CD4-positive, alpha-beta T cell treated with Interleukin-15 for 4 hours (primary cell): ENCODE measurements at places on chromosomes 11 and 22.

DNA sequence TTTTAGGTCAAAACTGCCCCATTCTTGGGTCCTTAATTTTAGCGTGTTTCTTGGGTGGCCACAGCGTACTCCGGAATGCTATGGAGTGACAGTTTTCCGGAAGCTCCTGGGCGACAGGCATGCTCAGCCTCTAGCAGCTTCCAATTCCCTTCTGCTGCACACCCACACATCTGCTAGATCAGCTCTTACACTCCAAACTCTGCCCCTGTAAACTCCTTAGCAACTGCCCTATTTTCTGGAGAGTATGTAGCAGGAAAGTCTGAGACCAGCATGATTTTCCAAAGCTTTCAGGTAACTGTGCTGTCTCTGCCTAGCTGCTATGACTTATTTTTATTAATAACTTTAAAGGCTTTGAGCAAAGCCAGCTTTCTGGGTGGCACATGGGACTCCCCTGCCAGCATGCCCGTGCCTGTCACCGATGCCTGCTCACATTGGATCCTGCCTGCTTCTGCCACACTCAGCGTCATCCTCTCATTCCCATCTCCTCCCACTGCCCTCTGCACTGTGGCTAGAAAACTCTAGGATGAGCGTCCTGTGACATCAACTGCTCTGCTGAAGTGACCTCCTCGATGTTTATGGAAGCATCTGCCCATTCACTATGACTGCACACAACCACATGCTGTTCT is 17.3 kb downstream of the TOLLIP start:
- no peak for DNase-seq

DNA sequence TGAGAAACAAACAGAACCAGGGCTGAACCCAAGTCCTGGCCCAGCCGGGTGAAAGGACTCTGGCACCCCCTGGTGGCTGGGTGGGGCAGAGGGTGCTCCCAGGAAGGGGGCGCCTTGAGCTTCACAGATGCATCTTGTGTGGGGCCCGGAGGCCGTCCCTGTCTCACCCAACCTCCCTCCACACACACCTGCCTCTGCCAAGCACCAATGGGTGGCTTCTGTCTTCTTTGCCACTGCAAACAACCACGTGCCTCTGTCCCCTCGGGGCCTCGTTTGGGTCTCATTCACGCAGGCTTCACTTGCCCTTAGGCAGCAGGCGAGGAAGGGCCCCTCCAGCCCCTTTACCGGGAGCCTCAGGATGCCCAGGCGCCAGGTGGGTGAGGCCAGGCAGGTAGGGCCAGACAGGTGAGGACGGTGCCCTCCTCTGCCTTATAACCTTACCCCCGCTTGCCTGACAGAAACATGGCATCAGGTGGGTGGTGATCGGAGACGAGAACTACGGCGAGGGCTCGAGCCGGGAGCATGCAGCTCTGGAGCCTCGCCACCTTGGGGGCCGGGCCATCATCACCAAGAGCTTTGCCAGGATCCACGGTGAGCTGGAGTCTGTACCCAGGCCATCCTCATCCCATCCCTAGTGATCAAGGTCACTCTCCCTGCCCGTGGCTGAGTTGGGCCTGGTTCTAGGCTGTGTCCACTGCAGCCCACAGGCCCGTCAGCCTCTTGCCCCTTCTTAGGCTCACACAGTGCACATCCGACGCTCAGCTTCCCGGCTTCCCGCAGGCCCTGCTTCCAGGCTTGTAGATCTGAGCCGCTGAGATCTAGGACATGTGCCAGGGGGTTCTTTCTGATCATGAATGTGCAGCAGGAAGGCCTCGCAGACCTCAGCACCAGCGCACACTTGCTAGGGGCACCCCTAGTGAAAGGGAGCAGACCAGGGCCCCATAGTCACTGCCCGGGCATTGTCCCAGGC is 17.2 kb downstream of the POLR3H start:
- DNase-seq: peak; percentile 64

- DNase-seq: no peak
Measured at GRCh38 chr11:19559746-19560145, 152.9 kb upstream of the NAV2 start.

DNA sequence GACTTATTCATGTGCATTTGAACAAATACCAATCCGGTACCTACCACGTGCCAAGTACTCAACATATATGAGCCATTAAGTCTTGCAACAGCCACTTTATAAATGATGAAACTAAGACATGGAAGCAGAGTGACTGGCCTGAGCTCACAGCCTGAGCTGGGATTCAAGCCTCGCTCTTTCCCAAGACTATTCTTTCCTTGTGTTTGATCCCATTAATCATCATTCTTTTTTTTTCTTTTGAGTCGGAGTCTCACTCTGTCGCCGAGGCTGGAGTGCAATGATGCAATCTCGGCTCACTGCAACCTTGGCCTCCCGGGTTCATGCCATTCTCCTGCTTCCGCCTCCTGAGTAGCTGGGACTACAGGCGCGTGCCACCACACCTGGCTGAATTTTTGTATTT is 119.3 kb downstream of the ABTB2 start:
- no peak for DNase-seq

DNA sequence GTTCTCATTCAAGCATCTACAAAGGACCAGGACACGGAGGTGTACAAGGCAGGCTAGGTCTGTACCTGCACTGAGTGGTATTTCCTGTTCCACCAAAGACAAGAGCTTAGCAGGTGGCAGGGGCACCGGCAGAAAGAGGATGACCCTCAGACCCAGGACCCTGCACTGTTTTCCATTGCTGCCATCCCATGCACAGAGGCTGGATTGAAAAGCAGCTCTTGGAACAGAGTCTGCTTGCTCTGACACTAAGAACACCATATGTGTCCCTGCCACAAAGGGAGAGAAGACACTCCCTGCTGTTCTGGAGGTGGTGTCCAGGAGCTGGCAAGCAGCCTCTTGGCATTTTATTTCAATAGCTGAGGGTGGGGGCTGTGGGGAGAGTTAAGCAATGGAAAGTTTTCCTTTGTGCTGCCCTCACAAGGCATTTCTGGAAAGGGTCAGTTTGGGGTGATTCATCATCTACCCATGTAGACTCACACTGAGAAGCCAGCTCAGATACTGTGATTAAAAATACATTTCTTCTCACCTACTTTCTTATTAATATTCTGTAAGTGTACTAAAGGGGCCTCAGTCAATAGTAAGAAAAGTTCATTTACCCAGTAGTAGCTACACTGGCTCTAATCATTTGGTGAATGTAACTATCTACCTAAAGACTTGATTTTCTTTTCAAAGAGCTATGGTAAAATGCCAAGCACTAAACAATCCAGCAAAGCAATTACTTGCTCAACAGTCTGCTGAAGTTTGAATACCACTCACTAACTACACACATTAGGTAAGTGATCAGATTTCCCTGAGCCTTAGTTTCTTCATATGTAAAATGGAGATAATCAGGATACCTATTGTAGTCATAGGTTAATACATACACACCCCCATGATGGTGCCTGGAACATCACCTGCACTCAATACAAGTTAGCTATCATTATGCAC is 55.2 kb downstream of the SLC1A2 start:
- no peak for DNase-seq

- DNase-seq: no peak
Measured at GRCh38 chr22:17235149-17235655, 16.0 kb upstream of the ADA2 start.

DNA sequence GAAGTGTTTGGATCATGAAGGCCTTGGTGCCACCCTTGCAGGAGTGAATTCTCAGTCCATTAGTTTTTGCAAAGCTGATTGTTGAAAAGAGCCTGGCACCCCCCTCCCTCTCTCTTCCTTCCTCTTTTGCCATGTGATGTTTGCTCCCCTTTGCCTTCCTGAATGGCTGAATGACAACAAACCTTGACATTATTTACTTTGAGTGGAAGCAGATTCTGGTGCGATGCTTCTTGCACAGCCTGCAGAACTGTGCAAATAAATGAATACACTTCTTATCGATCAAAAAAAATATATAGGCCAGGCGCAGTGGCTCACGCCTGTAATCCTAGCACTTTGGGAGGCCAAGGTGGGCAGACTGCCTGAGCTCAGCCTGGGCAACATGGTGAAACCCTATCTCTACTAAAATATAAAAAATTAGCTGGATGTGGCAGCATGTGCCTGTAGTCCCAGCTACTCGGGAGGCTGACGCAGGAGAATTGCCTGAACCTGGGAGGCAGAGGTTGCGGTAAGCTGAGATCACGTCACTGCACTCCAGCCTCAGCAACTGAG is 2.0 kb upstream of the NARS2 start:
- DNase-seq: no peak

- no peak for DNase-seq
Measured at GRCh38 chr22:49548356-49549202, 279.1 kb downstream of the BRD1 start.

DNA sequence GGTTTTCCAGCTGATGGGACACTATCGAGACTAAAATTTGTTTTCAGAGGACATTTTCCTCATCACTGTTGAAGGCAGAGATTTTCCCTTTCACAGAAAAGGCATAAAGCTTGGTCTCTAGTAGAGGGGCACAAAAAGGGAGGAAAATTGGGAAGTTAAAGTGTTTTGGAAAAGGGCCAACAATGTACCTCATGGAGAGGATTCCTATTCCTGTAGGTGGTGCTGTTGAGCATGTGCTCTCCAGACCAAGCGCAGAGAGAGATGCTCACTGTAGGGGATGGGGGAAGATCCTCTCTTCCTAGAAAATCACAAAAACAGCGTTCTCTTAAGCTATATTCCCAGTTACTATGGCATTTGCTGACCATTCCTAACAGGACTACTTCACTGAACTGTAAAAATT is 44.9 kb downstream of the OR4C46 start:
- no peak for DNase-seq

DNA sequence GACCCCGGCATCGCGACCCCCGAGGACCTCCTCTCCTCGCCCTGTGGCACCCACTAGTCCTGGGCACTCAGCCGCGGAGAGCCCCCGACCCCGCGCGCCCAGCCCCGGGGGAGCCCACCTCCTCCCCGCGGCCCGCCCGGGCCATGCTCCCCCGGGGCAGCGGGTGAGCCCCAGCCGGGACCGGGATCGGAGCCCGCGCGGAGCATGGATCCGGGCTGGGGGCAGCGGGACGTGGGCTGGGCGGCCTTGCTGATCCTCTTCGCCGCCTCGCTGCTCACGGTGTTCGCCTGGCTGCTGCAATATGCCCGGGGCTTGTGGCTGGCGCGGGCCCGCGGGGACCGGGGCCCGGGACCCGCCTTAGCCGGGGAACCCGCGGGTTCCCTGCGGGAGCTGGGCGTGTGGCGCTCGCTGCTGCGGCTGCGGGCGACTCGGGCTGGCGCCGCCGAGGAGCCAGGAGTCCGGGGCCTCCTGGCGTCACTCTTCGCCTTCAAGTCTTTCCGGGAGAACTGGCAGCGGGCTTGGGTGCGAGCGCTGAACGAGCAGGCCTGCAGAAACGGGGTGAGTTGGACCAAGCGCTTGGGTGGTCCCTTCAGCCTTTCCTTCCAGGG is 498 bp downstream of the C2CD2L start:
- no peak for DNase-seq

GRCh38 chr22:36252754-36253522 is at the start of gene APOL1:
APOL1 (plus strand) TSS chr22:36253133; CDS start chr22:36254956, 1,823 bp downstream.
- peak; percentile 67 for DNase-seq

DNA sequence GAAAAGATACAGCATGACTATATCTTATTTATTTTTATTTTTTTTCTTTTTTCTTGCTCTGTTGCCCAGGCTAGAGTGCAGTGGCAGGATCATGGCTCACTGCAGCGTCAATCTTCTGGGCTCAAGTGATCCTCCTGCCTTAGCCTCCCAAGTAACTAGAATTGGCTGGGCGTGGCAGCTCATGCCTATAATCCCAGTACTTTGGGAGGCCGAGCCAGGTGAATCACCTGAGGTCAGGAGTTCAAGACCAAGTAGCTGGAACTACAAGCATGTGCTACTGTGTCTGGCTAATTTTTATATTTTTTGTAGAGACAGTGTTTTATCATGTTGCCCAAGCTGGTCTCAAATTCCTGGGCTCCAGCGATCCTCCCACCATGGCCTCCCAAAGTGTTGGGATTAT is 28.3 kb upstream of the CCDC134 start:
- no peak for DNase-seq

- no peak for DNase-seq
Measured at GRCh38 chr11:15826826-15827225, 529.5 kb downstream of the SOX6 start.

GRCh38 chr22:30248484-30248883 is 1.9 kb upstream of the LIF start:
- no peak for DNase-seq
